ENCODE measurements at places on chromosomes 12 and 14.

DNA sequence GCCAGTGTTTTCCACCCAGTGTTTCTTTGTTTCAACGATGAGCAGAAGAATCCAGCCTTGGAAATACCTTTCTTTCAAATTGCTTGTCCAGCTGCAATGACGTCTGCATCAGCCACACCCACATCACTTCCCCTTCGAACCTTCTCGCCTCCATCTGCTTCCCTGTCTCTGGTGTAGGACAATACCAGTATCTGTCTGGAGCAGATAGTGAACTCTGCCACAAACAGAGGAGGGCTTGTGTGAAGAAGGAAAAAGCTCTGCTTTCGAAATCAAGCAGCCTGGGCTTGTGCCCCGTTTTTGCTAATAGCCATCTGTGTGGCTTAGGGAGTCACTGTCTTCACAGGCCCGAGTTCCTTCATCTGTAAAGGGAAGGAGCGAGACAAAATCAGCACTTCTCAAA is 415.4 kb downstream of the ZFP36L1 start:
- peak; percentile 65 for DNase-seq

GRCh38 chr12:114395755-114396152 is 10.2 kb downstream of the TBX5 start:
- no peak for DNase-seq

- no peak for DNase-seq
Measured at GRCh38 chr14:44490966-44491365, 16.1 kb downstream of the FSCB start.

DNA sequence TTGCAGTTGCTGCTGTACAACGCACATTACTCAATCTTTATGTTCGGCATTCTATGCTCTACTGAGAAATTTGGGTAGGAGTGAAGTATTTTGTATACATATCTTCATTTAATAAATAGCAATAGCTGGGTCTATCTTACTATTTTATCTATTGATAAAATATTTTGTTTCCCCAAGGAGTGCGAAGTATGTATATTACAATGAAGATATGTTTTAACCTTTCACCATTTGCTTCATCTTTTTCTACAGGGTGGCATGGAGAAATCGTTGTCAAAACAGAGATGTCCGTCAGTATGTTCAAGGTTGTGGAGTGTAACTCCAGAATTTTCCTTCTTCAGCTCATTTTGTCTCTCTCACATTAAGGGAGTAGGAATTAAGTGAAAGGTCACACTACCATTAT is 4.7 kb downstream of the LYZ start:
- no peak for DNase-seq

GRCh38 chr14:21184254-21184653 is 28.4 kb upstream of the OR5AU1 start:
- no peak for DNase-seq

DNA sequence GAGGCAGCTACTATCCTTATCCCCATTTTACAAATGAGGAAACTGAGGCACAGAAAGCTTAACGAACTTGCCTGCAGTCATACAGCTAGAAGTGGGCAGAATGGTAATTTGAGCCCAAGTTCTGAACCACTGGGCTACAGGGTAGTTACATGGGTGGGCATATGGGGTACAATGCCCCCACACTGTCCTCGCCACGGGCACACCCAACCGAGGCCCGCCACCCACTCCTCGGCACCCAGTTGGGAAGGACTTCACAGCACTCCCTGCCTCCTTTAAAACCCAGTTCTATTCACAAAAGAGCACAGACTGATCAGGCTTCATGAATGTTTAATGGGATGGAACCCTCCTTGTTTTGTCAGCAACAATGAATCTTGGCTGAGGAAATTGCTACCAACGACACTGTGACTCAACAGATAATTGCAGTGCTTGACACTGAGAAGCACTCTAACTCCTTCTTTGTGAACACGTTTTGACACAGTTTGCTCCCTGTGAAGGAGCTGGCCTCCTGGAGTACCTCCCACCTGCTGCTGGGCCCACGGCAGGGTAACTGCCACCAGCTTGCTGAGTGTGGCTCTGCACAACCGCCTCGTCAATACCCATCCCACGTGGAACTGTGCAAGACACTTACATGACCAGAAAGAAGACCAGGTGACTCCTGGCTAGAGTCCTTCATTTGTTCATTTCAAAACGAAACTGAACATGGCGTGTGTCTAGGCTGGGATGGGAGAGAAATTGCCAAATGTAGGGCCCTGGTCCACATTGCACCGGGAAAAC is 63.5 kb downstream of the CLMN start:
- DNase-seq = no peak

GRCh38 chr14:61839507-61839906 is 77.3 kb downstream of the SNAPC1 start:
- DNase-seq = no peak

DNA sequence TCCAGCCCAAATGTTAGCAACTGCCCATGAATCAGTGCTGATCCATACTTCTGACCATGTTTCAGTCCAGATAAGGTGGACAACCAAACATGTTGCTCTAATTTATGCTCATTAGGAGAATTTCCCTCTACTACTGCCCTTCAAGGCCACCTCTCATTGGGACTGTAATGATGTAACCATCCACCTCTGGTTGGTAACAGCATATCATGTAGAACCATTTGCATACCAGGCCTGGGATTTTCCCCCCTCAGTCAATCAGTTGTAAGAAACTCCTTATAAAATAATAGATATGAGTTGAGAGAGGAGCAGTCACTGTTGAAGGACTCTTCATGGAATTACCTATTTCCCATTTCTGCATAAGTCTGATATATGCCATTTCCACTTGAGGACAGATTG is 17.8 kb upstream of the YAF2 start:
- no peak for DNase-seq

DNA sequence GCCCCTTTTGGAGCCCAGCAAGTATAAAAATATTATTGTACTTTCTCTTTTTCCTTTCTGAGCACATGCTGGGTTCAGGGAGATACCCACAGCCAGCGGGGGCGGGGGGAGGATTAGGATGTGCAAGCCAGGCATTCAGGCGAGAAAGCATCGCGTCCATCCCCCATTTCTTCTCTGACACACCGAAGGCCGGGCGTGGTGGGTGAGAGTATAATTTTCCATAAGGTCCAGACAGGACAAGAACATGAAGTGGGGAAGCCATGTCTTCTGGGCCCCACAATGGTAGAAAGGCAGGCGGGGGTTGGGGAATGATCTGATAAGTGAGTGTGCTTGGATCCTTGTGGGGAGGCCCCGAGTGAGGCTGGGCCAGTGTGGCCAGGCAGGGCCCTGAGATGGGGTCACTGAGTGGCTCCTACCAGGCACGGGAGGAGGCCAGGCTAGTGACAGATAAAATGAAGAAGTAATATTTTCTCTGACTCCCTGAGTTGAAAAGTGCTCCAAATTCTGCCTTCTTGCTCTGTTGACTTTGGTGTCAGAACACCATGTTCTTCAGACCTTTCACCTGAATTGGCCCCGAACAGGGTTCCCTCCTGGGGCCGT is 10.7 kb upstream of the LRTM2 start:
- DNase-seq = no peak

DNA sequence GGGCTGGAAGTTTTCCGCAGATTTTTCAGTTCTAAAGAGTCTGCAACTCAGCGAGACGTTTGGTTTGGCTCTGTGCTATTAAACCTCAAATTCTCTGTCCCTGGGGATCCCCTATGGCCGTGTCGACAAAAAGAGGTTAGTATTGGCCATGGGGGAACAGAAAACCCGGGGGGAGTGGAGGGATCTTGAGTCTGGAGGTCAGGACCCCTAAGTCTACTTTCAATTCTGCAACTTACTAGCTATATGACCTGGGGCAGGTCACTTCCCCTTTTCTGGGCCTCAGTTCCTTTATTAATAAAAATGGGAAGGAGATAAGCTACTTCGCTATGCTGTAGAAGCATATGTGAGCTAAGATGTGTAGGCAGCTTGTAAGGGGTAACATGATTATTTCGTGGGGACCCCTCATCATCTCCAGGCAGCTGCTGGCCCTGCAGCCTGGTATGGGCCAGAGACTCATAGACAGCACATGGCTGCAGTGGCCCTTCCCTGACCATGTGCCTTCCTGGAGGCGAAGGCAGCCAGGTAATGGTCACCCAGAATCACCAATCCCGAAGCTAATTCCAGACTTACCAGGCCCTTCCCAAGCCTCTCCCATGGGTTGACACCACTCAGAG is 8.6 kb downstream of the ASB2 start:
- no peak for DNase-seq

DNA sequence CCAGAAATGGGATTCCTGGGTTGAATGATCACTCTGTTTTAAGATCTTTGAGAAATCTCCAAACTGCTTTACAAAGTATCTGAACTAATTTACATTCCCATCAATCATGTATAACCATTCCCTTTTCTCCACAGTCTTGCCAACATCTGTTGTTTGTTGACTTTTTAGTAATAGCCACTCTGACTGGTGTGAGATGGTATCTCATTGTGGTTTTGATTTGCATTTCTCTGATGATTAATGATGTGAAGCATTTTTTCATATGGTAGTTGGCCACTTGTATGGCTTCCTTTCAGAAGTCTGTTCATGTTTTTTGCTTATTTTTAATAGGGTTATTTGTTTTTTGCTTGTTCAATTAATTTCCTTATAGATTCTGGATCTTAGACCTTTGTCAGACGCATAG is 211.8 kb upstream of the AVPR1A start:
- no peak for DNase-seq

DNA sequence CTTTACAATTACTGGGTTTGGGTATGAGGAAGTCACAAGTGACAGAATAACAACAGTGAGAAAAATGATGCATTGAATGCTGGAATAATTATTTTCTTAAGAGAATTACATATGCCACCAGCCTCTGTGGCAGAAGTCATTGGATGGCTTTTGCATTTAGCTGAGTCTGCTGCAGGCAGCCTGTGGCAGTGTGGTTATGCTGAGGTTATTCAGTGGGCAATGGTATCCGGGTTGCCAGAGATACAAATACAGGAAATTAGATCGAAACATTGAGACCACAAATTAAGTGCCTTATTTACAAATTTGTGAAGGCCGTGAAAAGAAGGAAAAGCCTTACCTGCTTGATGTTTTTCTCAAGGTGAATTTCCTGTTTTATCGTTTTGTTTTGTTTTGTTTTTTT is 1050.0 kb downstream of the GALC start:
- no peak for DNase-seq

- no peak for DNase-seq
Measured at GRCh38 chr12:107329569-107330324, 236.4 kb upstream of the CRY1 start.

- DNase-seq = no peak
Measured at GRCh38 chr12:119836781-119837180, 40.3 kb downstream of the CIT start.

GRCh38 chr14:76883447-76883846 is 57.2 kb downstream of the LRRC74A start:
- DNase-seq = no peak

- no peak for DNase-seq
Measured at GRCh38 chr12:42172441-42173210, 28.0 kb upstream of the GXYLT1 start.

DNA sequence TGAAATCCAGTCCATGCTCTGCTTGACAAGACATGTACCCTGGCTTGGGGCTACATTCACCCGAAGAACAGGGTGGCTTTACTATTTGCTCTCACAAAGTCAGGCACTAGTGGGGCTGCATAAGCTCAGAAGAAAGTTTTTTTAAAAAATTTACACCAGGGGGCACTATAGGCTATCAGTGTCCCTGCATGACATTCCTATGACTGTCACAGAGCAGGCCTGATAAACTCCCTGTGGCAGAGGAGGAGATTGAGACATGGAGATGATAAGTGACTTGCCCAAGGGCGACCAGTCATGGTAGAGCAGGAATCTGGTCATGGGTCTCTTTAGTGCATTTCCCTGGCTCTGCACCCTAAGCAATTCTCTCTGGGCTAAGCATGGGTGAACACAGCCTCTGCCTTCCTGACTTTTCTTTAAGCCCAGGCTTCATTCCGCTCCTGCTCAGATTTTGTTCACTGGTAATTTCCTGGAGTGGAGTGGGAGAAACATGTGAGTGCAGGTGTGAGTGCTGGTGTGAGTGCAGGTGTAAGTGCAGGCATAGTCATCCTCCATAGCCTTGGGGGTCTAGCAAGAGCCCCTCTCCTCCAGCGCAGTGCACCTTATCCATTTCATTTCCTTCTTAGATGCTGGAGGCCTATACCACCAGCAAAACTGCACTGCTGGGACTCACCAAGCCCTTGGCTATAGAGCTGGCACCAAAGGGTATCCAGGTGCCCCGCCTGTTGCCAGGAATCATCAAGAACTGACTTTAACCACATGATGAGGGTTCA is 91.6 kb downstream of the DHRS2 start:
- no peak for DNase-seq

GRCh38 chr12:67237231-67237630 is 31.9 kb upstream of the CAND1 start:
- no peak for DNase-seq

DNA sequence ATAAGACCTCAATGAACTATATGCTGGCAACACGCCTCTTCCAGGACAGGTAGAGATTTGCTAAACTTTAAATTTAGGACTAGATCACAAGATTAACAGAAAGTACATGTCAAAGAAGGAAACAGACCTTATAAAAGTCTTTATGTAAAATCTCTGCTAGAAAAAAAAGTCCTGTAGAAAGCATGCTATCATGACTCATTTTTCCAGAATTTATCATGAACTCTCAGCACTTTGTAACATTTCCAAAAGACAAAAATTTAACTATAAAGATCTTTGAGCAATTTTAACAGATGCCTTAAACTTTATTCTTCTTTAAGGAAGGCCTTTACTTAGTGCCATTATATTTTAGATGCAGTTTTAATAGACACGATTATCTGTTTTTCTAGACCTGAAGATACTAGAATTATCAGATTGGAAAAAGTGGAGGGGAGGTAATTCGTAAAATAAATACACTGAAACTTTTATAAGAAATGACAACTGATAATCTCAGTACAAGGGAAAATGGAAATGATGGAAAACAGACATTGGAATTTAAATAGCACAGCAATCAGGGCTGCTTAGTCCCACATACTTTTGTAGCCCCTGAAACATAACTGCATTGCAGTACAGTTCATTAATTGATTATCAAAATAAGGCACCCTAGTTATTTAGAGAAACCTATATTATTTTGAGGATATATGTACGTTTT is 92.0 kb downstream of the TTLL5 start:
- no peak for DNase-seq

- no peak for DNase-seq
Measured at GRCh38 chr12:53353257-53353655, 17.1 kb upstream of the SP7 start.

DNA sequence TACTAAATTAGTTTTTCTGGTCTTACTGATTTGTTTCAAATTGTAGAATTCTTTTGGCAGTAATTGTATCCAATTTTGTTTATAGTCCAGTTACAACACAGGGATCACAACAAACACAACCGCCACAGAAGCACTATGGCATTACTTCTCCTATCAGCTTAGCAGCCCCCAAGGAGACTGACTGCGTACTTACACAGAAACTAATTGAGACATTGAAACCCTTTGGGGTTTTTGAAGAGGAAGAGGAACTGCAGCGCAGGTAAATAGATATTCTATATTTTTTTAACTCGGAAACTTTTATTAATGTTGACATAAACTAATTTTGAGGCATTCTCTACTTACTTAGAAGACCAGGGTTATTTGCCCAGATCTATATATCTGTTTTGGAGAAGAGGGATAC is 17.8 kb downstream of the PAPOLA start:
- DNase-seq = no peak

Measured in left hindlimb (tissue), 1 donor.